AG09309 (cell line): ENCODE measurements at places on chromosomes 7 and 10.

DNA sequence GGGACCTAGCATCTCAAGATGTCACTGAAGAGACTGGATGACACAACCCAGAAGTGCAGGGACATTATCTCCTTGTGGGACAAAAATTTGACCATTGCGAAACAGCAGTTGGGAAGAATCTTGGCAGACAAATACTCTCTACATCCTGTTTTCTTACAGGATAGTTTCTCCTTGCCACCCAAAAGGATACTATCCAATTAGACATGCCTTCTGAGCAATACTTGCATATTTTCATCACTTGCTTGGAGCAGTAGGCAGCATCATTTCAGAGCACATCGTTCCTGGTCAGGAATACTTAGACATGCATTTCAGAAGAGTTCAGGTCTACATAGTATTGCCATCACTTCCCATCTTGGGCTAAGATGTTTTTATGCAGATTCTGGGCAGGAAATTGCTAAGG is 56.8 kb downstream of the FAS start:
- DNase-seq = no peak

GRCh38 chr10:124508907-124509454 is 47.4 kb downstream of the LHPP start:
- no peak for DNase-seq

GRCh38 chr10:117496031-117496430 is 46.5 kb upstream of the EMX2 start:
- DNase-seq = no peak

DNA sequence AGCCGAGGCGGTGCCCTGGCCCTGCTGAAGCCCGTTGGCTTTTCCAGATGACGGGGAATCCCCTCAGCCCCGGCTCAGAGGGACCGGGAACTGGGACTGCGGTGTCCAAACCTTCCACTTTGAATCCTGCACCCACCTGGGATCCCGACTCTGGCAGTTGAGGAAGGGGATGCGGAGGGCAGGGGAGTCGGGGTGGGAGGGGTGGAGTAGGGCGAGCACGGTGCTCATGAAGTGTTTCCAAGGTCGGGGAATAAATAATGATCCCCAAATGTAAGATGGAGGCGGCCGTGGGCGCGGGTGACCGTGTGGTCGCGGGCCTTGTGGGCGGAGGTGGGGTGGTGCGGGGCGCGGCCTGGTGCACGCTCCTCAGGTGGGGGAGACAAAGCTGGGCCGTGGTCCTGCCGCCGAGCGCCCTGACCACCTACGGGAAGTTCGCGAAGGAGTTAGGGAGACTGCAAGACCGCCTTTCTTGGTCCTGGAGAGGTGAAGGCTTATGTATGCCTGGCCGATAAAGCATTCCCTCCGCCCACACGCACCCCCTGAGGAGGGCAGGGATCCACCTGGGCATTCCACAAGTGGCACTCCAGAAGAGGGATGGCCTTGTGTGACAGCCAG is 1.4 kb downstream of the MTURN start:
- no peak for DNase-seq

DNA sequence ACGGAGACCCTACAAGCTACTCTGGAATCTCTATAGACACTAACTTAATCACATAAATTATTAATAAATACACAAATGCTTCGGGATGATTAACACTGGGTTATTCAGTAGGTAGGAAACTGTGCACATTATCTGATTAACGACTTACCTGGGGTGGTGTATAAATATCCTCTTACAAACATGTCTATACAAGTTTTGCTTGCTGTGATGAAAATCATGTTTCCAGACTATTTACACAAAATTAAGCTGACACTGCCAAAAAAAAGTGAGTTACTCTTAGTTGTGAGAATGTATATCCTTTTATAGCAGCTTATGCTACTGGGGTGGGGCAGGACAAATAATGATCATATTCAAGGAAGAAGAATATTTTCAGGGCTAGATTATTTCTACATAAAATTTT is 314.6 kb downstream of the C7orf25 start:
- no peak for DNase-seq

GRCh38 chr7:54397836-54398612 is 144.2 kb upstream of the VSTM2A start:
- DNase-seq = no peak

GRCh38 chr7:601036-601594 is 81.5 kb upstream of the PDGFA start:
- no peak for DNase-seq

GRCh38 chr10:128063736-128064107 is 62.5 kb downstream of the MKI67 start:
- DNase-seq = no peak

GRCh38 chr7:13050703-13051102 is 363.3 kb downstream of the ARL4A start:
- peak; percentile 32 for DNase-seq

DNA sequence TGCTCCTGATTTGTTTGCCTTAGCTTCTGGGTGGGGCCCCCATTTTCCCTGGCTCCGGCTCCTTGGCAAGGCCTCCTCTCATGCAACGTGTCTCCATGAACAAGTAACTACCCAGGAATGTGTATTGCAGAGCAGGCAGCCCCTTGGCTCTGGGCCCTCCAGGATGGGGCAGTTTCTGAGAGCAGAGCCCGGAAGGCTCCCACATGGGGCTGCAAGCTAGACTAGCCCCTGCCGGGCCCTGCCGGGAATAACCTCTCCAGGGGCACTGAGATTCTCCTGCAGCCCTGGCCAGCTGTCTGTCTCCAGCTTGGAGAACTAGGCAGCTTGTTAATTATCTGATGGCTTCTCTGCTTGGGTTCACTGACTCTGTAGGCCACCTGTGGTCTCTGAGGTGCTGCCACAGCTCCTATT is 184.0 kb upstream of the INHBA start:
- peak; percentile 93 for DNase-seq

DNA sequence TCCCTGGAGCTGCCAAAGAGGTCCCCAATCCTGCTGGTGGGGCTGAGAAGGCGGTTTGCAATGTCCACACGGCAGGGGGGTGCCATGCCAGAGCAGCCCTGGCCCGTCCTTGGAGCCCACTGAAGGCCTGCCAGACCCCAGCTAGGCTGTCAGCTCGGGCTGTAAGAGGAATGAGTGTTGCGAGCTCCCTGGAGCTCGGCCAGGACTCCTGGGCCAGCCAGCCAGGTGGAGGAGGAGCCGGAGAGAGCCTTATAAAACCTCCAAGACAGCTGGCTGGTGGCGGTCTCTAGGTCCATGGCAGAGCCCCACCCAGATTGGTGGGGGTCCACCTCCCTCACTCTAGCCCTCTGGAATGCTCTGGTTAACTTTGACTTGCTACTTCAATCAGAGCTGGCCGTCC is 55.1 kb upstream of the CALN1 start:
- no peak for DNase-seq

GRCh38 chr7:82530361-82530760 is 86.8 kb upstream of the CACNA2D1 start:
- DNase-seq = no peak

DNA sequence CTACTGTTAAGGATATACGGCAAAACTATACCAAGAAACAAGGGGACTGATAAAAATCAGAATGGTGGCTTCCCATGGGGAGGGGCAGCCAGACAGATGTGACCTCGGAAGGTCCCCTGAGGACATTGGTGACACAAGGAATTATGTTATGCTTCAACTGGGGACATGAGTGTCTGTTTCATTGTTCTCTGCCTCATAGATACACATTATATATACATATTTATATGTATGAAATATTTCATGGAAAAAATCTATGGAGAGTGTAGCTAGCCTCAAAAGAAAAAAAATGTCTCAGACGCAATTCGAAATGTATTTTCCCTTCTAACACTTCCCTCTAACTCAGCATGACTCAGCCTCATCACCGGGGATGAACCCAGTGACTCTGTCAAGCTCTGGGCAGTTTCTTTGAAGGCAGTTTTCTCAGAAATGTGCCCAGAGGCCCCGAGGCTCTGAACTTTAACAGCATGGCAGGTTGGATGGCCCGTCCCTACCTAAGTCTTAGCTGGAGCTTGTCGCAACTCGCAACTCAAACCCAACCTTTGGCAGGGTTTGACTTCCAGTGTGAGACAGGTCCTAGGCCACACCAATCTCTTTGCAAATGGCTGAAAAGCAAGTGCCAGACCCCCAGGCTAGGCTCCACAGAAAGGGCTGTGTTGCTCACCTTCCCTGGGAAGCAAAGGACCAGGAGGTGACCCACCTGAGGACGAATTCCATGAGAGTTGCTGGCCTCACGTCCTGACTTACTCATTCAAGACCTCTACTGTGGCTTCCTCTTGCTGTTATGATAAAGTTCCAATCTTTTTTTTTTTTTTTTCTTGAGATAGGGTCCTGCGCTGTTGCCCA is 86.9 kb downstream of the CARD11 start:
- DNase-seq = no peak

DNA sequence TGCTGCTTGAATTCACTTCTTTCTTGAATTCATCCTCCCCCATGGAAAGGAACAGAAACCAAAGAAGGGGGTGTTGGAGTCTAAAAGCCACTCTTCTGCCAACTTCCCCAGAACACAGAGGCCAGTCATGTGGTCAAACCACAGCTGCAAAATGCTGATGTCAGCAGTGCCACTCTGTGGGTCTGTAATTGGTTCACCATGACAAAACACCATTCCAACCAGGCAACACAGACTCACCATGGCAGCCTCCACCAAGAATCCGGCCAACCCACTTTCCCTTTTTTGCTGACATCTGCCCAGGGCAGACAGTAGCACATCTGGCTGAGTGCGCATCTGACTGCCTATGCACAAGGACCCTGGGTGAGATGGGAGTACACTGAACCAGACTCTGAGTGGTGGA is 16.8 kb downstream of the OSBPL3 start:
- no peak for DNase-seq

GRCh38 chr7:18558503-18558902 is 63.0 kb downstream of the HDAC9 start:
- DNase-seq = no peak

DNA sequence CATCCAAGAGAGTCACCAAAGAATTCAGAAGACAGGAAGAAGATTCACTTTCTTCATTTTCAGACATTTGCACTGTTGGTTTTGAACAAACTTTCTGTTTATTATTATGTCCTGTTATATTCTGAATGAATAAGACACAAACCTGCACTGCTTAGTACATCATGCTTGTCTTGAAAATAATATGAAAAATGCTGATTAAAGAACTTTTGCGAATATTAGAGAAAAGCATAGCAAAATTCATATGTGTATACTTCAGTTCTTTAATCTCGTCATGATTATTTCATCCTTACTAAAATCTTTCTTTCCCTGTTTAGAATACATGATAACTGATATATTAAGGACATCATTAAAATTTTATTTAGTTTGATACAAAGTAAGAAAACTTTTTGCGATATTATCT is 504.1 kb downstream of the POM121L12 start:
- no peak for DNase-seq

DNA sequence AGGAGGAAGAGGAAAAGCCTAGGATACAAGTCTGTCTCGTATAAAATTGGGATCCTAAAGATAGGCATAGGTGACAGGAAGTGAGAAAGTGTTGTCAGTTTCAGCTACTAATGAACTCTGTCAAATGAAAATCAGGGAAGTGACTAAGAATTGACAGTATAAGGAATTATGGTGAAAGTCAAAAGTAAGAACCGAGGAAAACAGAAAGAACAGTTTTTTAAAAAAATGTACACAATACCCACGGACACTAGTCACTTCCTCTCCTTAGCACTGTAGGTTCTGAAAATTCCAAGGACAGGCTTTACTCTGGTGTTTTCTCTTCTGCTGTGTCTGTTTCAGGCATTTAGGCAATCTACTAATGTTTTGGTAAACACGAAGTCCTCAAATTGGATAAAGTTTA is 42.3 kb downstream of the ATAD1 start:
- no peak for DNase-seq

DNA sequence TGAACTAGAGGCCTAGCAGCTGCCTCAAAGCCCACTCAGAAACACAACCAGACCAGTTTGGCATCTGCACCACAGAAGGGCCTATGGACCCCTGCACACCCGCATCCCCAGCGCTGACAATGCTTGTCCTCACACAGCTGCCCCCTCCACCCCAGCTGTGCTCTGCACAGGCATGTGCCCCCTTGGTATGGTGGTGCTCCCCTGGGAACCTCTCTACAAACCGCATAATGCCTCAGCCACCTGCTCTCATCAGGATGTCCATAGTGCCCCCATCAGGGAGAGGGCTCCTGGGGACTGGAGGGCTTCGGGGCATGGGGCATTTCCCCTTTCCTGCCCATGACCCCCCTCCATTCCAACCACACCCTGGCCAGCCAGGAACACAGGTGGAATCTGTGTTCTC is 347.5 kb downstream of the GRID1 start:
- no peak for DNase-seq

DNA sequence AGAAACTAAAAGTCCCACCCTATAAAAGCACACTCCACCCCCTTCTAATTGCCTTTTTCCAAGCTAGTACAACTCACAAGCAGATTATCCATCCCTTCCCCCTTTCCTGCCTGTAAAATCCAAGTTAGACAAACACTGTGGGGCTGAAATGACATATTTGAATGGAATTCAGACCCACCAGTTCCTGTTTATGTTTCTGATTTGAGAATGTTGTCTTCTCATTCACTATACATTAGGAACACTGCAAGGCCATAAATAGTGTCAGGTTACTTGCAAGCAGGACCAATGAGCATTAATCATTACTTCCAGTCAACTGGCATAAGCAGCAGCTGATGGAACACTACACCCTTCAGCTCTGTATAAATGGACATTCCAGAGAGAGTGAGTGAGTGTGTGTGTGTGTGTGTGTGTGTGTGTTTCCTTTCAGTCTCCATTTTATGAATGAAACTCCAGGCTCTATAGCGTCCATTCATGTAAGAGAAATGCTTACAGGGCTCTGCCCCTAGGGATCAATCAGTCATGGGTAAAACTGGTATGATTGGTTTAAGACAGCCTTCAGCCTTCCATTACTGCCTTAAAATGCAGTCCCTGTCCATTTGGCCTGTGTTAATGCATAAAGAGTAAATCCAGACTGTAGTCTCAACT is 69.3 kb downstream of the ETV1 start:
- peak; percentile 99 for DNase-seq

DNA sequence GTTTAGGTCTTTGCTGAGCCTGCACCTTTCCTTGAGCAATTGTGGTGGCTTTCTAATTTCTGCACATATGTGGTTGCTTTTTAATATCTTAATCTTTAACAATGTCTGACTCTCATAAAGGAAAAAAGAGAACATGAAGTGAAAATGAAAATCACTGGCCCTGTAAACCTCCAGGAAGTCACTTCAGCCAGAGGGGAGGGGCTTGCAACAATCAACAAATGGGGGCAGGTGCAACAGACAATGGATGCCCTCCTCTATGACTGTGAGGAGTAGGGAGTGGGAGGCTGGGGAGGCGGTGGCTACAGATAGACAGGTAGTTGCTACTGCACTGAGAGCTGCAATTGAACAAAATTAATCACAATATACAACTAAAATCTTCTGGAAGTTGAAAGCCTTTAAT is 1377.4 kb downstream of the XPNPEP1 start:
- no peak for DNase-seq

GRCh38 chr10:121819049-121819448 is 108.8 kb downstream of the ATE1 start:
- peak; percentile 14 for DNase-seq

DNA sequence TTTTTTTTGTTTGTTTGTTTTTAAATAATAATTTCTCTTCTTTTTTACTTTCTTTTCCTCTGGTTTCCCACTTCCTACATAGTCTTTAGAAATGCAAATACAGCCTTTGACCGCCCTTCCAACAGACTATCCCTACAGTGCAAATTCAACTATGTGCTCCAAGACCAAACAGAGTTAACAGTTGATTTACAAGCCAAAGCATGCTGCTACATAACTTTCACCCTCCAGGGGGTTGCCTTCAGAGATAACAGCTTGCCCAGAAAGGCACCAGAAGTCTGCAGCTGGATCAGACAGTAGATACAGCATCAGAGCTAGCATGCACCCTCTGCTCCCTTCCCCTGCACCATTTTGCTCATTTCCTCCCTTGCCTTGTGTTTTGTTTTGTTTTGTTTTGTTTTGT is 539.0 kb downstream of the ZWINT start:
- DNase-seq = no peak
